ENCODE measurements at places on chromosomes 1 and 21.

- no peak for DNase-seq
These were observed 156.2 kb downstream of the ZBTB18 start for GRCh38 chr1:244207042-244207934.

GRCh38 chr21:38249256-38249655 lies 7.5 kb upstream of the KCNJ15 start:
- no peak for DNase-seq

- DNase-seq = no peak
These were observed 60.5 kb upstream of the SIPA1L2 start for GRCh38 chr1:232690285-232690935.

GRCh38 chr1:41846625-41847405 lies 71.9 kb downstream of the HIVEP3 start:
- DNase-seq = no peak

GRCh38 chr21:44329086-44329889 lies 9.9 kb downstream of the CFAP410 start:
- DNase-seq = no peak

DNA sequence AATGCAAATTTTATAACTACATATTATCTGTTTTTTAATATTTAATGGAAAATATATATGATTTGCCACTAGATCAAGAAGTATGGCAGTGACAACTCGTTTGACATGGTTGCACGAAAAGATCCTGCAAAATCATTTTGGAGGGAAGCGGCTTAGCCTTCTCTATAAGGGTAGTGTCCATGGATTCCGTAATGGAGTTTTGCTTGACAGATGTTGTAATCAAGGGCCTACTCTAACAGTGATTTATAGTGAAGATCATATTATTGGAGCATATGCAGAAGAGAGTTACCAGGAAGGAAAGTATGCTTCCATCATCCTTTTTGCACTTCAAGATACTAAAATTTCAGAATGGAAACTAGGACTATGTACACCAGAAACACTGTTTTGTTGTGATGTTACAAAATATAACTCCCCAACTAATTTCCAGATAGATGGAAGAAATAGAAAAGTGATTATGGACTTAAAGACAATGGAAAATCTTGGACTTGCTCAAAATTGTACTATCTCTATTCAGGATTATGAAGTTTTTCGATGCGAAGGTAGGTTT lies 556 bp downstream of the IFI44 start:
- no peak for DNase-seq

DNA sequence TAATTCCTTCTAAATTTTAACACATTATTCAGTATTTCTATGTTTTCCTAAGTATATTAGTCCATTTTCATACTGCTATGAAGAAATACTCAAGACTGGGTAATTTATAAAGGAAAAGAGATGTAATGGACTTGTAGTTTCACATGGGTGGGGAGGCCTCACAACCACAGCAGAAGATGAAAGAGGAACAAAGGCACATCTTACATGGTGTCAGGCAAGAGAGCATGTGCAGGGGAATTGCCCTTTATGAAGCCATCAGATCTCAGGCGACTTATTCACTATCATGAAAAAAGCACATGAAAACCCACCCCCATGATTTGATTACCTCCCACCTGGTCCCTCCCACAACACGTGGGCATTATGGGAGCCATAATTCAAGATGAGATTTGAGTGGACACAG lies 15.6 kb downstream of the GBP5 start:
- DNase-seq = no peak

DNA sequence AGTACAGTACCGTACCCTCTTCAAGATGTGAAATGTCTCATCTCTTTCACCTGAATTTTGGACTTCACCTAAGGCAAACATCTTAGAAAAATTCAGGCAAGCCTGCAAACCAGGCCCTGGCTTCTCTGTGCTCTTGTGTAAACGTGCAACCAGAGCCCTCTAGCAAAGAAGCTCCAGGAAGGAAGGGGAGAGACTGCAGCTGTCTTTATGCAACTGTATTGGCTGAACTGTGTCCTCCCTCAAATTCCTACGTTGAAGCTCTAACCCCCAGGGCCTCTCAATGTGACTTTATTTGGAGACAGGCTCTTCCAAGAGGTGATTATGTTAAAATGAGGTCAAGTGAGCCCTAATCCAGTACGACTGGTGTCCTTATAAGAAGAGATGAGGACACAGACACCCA lies 60.3 kb downstream of the SLC45A1 start:
- no peak for DNase-seq

- DNase-seq = no peak
These were observed 51.7 kb downstream of the COL18A1 start for GRCh38 chr21:45456584-45457160.

DNA sequence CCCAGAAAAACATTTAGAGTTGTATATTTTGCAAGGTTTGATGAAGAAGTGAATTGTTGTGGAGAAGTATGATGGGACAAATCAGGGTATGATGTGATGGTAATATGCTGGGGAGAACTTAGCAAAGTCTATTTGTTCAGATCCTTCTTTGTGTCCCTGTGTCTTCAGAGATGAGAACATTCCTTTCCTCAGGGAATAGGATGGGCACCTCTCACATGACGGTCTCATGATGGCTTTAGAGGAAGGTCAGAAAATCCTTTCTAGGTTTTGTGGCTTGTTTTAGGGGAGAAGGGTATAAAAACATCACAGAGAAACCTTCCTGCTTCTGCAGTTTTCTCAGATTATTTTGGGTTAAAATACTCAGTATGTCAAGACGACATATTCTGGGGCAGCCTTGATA lies 171.3 kb upstream of the NRIP1 start:
- no peak for DNase-seq

GRCh38 chr21:34345892-34346291 lies 17.9 kb upstream of the KCNE2 start:
- no peak for DNase-seq

DNA sequence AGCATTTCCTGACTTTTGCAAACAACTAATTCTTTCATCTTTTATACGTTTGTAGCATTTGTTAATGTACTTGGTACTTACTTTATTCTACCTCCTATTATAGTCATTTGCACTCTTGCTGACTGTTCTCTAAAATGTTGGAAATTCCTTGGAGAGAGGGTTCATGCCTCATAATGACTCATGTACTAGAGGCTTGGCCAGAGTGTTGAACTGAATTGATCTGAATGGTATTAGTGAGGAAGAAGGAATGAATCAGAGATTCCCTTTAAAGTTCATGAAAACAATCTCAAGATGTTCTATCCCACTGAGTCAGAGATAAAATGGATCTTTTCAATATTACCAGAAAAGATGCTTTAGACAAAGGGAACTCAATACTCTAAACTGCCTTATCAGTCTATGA lies 383.4 kb downstream of the SEC16B start:
- no peak for DNase-seq

DNA sequence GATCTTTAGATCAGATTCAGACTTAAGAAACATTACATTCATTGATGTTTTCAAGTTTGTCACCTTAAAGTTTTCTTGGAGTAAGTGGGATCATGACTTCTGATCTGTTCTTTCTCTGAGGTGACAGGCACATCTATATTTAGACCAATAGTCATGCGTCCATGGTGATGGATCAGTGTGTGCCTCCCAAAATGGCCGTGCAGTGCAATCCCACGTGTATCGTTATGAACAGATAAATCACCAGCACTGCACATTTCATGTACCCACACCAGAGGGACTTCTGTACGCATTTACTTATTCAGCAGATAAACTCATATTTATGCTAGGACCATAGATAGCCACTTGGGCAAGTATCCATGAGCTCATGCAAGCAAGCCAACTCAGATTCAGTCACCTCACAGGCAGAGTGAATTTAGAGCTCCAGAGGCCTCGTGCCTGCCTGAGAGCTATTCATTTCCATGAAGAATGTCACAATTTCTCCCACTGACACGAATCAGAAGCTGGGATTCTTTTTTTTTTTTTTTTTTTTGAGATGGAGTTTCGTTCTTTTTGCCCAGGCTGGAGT lies 13.9 kb upstream of the WDR26 start:
- DNase-seq = no peak

DNA sequence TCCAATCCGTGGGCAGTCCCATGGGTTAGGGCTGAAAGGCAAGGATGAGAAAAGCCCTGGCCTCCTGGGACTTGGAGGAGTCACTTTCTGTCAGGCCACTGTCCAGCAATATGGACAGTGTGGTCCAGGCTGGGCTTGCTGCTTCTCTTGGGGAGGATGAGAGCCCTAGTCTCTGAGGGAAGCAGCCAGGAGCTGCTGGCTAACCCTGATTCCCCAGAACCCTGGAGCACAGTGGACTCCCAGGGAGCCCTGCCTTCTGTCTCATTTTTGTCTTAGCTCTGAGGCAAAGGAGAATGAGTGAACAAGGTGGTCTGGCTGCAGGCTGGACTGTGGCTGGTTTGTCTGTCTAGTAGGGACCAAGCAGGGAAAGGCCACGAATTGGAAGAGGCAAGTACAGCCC lies 23.8 kb upstream of the EDN2 start:
- DNase-seq = no peak

- DNase-seq = no peak
These were observed 14.9 kb downstream of the KLHDC7A start for GRCh38 chr1:18495635-18496034.

DNA sequence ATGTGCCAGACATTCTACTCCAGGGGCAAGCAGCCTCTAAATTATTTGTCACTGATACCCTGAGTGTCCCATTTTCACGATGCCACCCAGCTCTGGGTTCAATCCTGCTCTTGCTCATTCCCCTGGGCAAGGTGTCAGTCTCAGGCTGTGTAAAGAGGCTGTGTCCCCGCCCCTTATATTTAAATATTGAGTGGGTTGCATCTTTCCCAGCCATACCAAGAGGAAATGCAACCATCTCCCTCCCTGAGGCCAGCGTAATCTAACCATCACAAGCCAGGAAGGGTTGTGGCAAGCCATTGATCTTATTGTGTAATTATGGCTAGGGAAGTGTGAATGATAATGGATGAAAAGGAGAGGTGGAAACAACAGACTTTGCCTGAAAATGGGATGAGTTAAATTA lies 54.7 kb upstream of the CLDN14 start:
- no peak for DNase-seq

- no peak for DNase-seq
These were observed 2.3 kb downstream of the FGR start for GRCh38 chr1:27632387-27633297.

DNA sequence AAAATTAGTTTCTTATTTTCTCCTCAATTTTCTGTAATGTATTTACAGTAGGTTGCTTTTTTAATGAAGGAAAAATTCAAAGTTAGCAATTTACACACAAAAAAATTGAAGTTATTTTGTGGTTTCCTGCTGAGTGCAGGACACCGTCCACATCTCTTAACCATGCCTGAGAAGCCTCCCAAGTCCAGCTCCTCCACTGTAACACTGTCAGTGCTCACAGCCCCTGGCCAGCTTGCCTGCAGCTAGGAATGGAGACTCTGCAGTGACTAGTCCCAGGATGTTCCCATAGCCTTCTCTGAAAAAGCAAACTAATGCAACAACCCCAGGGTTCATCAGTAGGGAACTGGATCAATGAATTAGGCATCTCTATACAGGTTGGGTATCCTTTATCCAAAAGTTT lies 3.5 kb downstream of the A3GALT2 start:
- no peak for DNase-seq

GRCh38 chr1:193211539-193211938 lies 25.1 kb upstream of the B3GALT2 start:
- no peak for DNase-seq

GRCh38 chr1:95007687-95008086 lies 65.1 kb downstream of the ALG14 start:
- no peak for DNase-seq

- DNase-seq = no peak
These were observed 44.1 kb downstream of the ITSN1 start for GRCh38 chr21:33686386-33686785.

GRCh38 chr1:107343601-107344000 lies 202.8 kb downstream of the NTNG1 start:
- no peak for DNase-seq

DNA sequence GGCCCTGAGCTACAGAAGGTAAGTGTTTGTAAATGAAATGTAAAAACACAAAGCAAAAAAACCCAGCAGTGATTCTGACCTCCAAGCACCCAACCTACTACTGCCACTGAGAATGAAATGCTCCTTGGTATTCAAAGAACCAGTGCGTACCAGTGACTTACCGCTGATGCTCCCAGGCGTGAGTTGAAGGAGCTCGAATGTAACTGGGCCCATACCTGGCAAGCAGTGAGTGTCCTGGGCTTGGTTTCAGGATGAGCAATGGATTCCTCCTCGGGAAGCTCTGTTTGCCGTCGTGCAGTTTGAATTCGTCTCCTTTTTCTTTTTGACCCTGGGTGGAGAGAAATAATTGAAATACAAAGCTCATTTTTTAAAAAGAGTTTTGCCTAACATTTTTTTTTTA lies 121.9 kb downstream of the ATG4C start:
- no peak for DNase-seq

- DNase-seq = no peak
These were observed 81.9 kb upstream of the HAO2 start for GRCh38 chr1:119286587-119287181.

DNA sequence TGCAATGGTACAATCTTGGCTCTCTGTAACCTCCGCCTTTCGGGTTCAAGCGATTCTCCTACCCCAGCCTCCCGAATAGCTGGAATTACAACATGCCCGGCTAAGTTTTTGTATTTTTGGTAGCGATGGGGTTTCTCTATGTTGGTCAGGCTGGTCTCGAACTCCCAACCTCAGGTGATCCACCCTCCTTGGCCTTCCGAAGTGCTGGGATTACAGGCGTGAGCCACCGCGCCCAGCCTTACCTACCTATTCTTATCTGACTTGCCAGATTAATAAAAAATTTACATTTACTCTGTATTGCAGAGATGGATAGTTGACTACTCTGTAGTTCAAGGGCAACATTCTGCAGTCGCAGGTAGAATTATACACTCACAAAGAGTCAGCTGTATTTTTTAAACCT lies 359.6 kb downstream of the KCTD3 start:
- no peak for DNase-seq

Measured in stimulated activated CD4-positive, alpha-beta T cell treated with anti-CD3 and anti-CD28 coated beads, Interleukin-1b, Interleukin-23, amount 100 ng/mL, for 1 hour (primary cell).